ENCODE measurements at places on chromosomes 11 and 22. TPM values are rescaled to one million over a fixed set of nuclear protein-coding genes. Genes with fewer than 3 reads are reported as not detected.

DNA sequence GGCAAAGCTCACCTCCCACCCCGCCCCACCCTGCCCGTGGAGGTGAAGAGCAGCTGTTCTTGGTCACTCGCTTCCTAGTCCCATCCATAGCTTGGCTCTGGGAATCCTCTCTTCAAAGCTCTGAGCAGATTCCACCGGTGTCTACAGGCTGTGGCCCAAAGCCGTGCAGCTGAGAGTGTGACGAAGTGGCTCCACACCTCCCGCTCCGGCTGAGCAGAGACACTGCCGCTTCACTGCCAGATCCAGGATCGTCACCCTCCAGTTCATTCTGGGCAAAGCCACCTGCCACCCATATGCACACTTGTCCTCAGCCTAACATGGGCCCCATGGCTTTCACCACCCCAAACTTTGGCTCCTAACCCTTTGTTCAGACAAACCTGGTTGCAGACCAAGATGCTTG is 532.9 kb upstream of the B3GAT1 start:
- no peak for ATAC-seq

Gene NLRP14
- not detected for total RNA-seq

DNA sequence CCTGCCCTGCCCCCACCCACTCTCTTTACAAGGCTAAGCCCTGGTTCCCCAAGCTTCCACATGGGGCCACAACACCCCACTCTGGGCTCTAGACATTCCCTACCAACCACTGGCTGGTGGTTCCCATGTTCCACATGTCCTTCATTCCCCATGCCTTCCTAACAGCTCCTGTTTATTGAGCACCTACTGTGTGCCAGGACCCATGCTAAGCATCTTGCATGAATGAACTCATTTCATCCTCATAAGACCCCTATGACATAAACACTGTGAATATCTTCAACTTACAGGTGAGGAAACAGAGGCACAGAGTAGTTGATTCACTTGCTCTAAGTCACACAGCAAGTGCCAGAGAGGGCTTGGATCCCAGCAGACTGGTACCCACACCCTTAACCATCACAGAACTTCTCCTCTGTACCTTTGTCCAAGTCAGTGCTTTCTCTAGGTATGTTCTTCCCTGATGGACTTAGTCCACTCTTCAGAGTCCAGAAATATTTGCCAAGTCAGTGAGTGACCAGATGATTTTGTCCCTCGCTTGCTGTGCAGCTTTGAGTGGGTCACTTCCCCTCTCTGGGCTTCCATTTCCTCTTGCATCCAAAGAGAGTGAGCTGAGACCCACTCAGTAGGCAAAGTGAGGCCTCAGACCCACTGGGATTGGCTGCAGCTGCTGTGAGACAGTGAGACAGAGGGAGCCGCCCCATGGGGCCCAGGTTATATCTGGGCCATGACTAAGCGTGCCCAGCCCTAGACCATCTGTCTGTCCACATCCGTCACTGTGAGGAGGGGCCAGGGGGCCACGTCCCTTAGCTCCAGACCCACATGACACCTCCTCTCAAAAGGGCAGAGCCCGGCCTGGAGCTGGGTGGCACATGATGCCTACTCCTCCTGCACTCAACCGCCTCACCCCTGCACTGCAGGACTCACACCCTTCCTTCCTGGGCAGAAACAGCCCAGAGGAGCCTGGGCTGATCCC is 132.4 kb downstream of the MN1 start:
- ATAC-seq, result peak; percentile 50

DNA sequence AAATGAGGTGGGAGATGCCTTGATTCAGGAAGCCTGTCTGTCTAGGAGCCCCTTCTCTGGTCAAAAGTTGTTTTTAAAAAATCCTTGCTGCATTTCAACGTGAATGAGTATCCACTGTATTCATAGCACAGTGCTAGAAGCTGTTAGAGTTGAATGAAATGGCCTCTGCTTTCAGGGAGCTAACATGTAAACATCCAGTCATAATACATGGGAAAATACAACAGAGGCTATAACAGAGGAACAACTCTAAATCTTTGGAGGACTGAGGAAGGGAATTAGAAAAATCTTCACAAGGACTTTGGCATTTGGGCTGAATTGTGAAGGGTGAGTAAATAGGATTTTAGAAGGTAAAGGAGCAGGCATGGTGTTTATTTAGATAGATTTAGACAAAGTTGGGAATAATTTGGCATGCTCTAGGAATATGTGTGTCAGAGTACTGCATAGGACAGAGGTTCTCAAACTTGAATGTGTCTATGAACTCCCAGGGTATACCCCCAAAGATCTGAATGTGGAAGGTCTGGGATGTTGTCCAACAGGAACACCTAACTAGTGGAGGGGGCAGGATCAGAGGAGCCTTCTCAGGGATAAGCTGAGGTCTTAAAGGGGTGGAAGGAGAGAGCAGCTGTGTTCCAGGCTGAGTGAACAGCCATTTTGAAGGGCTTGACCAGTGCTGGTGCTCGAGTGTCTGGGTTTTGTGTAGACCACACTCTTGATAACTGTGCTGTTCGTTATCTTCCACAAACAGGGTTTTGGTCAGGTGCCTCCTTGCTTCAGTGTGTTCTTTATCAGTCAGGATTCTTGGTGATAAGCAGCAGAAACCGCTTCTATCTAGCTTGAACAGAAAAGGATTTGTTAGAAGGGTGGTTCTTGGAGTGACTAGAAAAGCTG is 12.7 kb downstream of the SREBF2 start:
- no peak for ATAC-seq

GRCh38 chr11:67120456-67120855 is 1.4 kb downstream of the KDM2A start:
- no peak for ATAC-seq

DNA sequence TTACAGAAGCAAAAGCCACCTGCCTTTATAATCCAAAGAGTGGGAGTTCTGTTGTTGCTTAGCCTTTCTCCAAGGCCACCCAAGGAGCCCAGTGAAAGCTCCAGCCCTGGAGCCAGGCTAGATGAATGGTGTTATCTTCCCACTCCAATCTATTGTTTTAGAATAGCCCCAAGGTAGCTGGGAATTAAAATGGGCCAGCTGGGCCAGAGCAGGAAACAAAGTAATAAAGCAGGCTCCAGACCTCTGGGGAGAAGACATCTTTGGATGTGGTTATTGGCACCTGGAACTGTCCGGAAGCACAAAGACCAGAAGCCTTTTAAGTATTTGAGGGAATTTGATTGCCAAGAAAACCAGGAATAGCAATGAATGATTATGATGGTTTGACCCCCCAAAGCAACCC is 8.8 kb downstream of the C11orf96 start:
- no peak for ATAC-seq

Gene SLC22A9
- not detected for total RNA-seq

- ATAC-seq, result no peak
Observed at GRCh38 chr11:44709966-44710365, 16.8 kb upstream of the TSPAN18 start.

Gene CHRM4
- 0.27 TPM for total RNA-seq

DNA sequence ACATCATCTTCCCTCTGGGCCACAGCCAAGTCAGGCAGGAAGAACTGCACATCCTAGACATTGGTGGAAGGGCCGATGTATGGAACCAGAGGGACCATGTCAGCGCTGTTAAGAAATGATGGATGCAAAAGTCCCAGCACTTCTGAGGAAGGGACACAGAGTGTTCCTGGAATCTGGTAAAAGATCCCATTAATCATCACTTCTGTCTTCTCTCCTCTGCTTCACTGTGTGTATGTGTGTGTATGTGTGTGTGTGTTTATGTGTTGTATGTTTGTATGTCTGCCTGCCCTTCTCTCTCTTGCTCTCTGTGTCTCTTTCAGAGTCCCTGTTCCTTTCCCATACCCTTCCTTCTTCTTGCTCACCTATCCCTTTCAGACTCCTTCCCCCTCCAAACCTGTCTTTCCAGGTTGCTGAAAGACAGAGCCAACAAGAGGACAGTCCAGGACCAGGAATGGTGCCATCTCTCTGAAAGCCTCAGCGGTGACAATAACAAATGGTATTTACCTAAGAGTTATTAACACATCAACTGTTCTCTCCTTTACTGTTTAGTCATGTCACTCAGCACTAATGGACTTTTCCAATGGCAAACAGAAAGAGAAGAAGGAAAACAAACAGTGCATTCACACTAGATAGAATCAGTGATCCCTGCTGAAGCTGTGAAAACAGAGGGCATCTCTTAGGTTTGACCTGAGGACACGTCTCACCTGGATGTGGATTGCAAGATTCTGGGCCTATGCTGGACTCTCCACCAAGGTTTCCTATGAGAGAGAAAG is 47.1 kb downstream of the EHF start:
- ATAC-seq, result no peak

DNA sequence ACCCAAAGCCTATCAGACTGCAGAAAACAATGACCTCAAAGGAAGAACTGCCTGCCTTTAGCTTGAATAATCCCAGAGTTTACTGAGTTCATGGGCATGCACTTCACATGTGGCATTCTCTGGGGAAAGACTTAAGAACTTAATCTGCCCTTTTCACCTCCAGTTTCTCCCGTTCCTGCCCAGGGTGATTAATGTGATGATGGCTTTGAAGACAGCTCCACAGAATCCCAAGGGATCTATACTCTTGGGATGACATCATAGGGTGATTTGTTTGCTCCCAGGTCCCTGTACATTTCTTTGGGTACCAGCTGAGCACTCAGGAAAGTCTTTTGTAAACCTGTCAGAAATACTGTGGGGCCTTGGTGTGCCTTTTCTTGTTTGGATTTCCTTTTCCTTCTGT is 14.0 kb downstream of the FJX1 start:
- ATAC-seq, result no peak

- peak; percentile 38 for ATAC-seq
Observed at GRCh38 chr22:32760815-32761214, 40.7 kb upstream of the TIMP3 start.

DNA sequence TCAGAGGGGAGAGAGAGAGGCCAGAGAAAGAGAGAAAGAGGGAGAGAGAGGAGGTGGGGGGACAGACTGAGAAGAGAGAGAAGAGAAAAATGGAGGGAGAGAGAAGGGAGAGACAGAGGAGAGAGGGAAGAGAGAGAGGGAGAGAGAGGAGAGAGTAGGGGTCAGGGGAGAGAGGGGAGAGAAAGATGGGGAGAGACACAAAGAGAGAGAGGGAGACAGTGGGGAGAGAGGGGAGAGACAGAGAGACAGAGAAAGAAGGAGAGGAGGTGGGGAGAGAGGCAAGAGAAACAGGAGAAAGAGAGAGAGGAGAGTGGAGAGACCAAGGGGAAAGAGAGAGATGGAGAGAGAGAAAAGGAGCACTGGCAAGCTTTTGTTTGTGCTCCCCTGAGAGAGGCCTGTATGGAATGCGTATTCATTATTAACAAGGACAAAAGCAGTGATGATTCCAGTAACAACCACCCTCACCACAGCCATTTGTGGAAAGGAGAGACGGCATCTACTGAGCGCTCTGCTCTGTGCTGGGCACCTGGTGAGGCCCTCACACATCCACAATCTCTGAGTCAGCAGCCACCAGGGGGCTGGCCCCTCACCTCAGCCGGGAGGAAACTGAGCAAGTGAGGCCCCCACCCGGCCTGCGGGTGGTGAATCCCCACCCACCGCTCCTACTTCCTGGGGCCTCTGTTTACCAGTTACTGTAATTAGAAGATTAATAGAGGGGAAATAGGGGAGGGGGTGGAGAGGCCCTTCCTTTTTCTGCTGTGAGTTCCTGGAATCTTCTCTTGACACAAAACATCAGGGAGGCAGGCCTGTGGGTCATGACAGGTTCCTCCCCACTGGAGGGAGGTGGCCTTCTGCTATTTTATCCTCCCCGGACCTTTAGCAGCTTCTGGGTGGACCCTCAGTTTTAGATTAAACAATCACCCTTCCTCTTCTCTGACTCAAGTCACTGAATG is 14.6 kb upstream of the MIAT start:
- ATAC-seq, result no peak

Gene DBX1
- total RNA-seq, result not detected

Gene CD3E
- 0.78 TPM for total RNA-seq

DNA sequence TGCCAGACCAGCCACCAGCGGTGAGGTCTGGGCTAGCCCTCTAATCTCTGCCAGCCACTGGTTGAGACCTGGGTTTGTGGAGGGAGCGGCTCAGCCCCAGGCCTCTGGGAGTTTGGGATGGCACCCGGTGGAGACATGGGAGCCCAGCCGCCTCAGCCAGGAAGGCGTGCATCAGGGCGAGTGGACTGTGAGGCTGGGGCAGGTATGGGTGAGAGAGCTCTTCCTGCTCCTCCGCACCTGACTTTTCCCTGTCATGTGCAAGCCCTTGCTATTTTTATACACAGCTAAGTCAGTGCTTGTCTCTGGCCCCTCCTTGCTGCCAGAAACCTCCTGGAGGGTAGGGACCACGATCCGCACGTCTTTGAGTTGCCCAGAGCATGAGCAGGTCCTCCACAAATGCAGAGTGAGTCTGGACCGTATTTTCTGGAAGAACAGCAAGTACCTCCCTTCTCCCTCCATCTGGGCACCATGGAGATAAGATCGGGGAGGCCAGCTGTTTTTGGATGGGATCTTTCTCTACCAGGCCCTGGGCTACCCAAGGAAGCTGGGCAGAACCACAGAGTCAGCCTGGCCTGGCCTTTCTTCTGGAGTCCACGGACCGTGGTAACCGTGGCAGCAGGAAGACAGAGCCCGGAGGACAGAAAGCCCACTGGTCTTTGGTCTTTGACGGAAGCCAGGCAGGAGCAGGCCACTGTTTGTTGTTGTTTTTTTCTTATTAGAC is 53.3 kb downstream of the IGLL1 start:
- no peak for ATAC-seq
